Sciatic nerve (tissue), 2 donors: ENCODE measurements at places on chromosomes 3 and 15. TPM values are rescaled to one million over a fixed set of nuclear protein-coding genes. Genes with fewer than 3 reads are reported as not detected.
A peak's percentile ranks its signal among the peaks of the same experiment; 100 is the strongest.

Gene MESP1
- 2.1 TPM for total RNA-seq

Gene OR5K2
- not detected for total RNA-seq

Gene CD86
- 15.4 TPM for total RNA-seq

Gene SLC2A2
- not detected for total RNA-seq

Gene HIGD2B
- total RNA-seq = not detected

Gene CLSTN2
- 5.1 TPM for total RNA-seq

Gene MKRN2OS
- not detected for total RNA-seq

Gene GOLGA8Q
- 5.6 TPM for total RNA-seq

Gene CPLX3
- not detected for total RNA-seq

Gene HTR3C
- total RNA-seq = not detected

DNA sequence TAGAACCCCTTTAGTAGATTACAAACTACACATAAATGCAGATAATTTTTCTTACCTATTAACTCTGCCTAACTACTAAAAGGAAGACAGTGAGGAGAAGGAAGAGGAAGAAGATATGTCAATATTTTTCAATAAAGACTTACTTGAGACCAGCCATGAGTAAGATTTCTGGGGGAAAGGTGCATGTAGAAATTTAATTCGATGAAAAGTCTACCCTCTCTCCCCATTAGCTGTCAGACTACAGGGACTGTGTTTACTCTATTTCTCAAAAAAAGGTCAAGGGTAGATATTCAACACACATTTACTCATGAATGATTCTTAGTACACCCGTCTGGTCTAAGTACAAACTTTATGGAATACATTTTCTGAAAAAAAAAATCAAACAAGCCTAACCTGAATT is 6.8 kb downstream of the TSPAN3 start:
- no peak for DNase-seq

DNA sequence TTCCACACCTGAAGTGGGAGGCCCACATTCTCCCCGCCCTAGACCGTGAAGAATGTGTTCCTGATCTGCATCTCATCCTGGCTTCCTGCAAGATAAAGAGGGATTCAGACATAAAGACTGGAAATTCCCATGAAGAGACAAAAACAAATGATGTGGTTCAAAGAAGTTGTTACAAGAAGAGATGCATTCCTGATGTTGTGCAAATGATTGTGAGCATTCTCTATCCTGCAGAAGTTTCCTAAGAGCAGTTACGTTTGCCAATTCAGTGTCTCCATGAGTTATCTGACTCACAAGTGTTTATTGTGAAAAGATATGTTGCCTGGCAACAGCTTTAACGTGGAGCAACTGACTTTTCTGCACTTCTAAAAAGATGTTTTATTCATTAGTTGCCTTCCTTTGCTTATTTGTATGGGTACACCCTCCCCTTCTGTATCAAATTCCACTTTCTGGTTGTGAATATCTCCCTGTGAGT is 107.8 kb downstream of the ZIC4 start:
- no peak for DNase-seq

GRCh38 chr15:46879032-46879770 is 838.1 kb upstream of the SEMA6D start:
- no peak for DNase-seq

- DNase-seq = no peak
These were observed 95.4 kb downstream of the PCSK6 start for GRCh38 chr15:101394056-101394630.

DNA sequence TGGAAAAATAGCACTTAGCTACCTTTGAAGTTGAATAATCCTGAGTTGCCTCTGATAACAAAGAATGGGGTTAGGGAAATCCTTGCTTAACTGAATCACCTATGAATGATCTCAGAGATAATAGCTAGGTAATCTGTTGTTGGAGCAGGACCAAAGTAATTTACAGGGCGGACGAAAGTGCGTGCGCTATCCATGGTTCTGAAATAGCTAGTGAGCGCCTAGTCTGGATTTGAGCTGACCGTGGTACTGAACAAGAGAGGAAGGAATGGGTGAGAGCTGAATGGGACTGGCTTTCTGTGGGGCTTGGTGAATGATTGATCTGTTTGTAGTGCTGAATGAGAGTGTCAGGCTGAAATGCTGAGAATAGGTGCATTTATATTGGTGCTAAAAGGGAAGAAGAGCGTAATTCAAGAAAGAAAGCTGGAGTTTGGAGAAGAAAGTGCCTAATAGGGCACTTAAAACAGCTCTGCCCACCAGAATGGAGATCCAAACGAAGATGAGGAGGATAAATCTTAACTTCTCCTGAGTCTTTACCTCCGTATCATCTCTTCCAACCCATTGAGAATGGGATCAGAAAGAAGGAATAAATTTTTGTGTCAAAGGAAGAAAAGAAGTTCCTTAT is 10.1 kb downstream of the SCN10A start:
- no peak for DNase-seq

- no peak for DNase-seq
These were observed 345.3 kb downstream of the TIGIT start for GRCh38 chr3:114639171-114639570.

GRCh38 chr3:138043266-138044029 is 33.5 kb downstream of the CLDN18 start:
- no peak for DNase-seq

GRCh38 chr3:166263460-166263859 is 426.2 kb upstream of the BCHE start:
- DNase-seq = no peak

GRCh38 chr3:161413855-161414210 is 42.5 kb upstream of the SPTSSB start:
- DNase-seq = no peak

DNA sequence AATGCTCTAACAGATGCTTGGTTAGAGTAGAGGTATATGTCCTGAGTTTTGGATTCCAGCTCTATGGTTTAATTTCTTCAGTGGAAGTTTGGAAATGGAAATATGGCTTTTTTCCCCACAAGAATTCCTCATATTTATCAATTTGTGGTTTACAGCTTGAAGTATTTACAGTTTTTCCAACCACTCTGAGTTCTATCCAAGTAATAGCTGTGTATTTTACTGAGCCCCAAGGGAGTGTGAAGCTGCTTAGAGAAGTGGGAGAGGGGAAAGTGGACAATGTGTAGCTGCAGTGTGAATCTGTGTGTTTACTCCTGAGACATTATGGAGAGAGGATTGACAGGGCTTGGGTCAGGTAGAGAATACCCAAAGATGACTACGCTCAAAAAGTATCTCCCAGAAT is 54.5 kb downstream of the NEK11 start:
- no peak for DNase-seq

DNA sequence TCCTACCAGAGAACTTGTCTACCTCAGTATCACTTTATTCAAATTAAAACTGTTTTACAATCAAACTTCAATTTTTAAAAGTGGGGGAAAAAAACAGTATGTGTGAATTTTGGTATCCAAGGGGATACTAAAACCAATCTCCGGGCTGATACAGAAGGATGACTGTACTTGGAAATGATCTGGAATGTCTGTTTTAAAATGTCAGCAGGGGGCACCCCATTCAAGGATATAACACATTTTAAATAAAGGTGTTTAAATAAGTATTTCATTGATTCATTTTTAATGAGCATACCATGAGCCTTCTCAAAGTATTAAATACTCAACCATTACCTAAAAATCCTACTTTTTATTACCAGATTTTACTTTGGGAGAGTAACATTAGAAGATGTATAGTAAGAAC is 67.9 kb downstream of the ULK4 start:
- no peak for DNase-seq

- peak; percentile 60 for DNase-seq
These were observed 8.0 kb upstream of the PLXND1 start for GRCh38 chr3:129614435-129614834.

DNA sequence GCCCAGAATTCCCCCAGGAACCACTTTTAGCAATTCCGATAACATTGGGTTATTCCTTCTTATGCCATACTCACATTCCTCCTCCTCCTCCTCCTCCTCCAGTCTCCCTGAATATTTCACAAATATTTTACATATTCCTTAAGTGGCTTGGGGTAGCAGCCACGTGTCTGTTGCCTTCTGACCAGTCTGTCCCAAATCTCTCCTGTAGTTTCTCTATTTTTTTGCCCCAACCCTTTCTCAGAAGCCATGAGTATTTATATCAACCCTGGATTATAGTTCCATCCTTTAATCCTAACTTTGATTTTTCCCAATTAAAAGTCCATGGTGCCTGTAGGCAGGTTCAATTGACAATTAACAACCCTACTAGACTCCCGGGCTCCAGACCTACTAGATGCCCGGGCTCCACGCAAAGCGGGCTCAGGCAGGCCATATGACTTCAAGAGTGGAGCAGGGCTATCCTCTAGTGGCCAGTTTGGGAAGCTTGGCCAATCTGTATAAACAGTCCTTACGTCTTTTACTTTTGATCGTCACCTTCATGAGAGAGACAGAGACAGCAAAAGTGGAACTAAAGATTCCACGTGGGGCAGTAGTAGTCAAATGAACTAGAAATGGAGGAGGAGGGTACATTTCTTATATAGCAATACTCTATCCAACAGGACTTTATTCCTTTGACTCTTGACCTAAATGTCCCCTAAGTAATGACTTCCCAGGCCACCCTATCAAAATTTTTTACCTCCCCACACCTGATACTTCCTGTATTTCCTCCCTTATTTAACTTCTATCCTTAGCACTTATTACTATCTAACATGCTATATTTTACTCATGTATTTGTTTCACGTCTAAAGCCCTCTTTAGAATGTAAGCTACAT is 69.7 kb downstream of the USF3 start:
- DNase-seq = peak; percentile 62

DNA sequence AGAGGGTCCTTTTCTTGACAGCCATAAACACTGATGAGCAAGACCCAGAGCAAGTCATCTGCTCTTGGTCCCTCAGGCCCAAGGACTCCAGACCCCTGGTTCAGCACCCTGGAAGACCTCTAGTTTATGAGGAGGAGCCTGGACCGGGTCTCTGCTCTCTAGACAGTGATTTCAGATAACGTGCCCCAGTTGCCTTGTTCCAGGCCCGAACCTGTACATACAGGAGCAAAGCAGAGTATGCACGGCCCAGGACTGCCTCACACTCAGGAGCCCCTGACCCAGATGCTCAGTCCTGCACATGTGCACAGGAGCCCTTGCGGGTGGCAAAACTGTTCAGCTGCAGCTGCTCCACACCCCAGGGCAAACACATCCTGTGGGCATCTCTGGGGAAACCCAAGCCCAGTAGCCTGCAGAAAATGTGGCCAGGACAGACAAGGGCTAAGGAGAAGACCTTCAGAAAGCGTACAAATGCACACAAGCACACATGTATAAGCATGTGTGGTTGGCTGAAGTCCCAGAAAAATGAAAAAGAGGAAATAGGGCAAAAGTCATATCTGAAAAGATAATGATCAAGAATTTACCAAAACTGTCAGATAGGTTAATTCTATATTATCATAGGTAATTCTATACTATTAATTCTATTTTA is 59.9 kb upstream of the CORO2B start:
- no peak for DNase-seq

GRCh38 chr3:52431459-52432223 is 13.3 kb downstream of the SEMA3G start:
- DNase-seq = peak; percentile 33

DNA sequence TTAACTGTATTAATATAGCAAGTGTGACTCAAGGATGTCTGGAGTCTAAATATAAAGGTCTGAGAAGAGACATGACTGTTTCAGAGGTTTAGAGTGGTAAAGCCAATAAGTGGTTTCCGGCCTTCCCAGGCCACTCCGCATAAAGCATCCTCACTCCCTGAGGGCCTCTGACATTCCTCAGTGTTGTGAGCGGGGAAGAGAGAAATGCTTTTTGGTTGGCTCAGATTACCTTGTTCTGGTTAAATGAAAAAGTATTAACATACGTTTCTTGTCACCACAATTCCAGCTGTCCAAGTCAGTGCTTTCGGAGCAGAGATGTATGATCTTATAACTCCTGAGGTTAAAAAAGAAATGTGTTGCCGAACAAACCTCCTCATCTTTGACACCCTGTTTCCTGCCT is 103.8 kb downstream of the RBMS3 start:
- no peak for DNase-seq

- DNase-seq = no peak
These were observed 63.5 kb downstream of the FEM1B start for GRCh38 chr15:68340726-68341671.

DNA sequence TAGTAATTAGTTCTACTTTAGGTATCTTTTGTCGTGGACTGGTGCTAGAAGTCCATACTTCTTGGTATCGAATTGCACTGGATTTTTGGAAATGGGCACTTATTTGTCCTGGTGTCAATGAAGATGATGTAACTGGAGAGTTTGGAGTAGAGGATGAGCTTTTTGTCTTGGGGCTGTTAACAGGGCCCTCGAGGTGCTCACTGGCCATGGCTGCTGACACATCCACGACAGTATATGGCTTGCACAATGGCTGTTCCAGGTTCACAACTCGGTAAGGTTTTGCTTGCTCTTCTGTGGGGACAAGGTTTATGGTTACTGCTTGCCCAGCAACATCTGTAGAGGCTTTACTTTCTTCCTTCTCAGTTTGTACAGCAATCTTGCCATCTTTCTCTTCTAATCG is 109.4 kb upstream of the TSPAN3 start:
- no peak for DNase-seq

- no peak for DNase-seq
These were observed 195.6 kb upstream of the NSMCE3 start for GRCh38 chr15:29465196-29465595.

DNA sequence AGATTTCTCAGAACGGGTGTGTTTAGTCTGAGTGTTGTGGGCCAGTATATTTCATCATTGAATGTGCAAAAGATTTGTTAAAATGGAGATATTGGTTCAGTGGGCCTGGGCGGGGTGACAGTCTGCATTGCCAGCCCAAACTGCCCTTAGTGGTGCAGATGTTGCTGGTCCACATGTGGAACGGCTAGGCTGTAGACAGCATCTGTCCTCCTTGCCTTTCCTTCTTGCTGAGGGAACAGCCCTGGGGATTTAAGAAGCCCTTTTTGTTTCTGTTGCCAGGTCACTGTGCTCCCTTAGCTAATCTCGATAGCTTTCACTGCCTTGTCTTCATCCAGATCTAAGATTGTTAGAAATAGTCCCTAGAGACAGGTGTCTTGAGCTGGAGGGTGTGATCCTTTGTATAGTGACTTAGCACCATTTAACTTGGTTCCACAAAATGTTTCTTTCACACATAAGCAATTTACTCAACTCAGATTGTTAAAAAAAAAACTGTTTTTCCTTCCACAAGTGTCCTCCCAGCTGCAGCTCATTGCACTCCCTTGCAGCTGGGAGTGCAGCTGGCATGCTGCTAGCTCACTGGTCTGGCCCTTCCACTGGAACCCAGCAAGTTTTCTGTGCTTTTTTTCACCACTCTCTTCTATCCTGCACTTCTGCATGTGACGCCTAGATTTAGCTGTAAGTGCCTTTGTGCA is 37.5 kb downstream of the GAP43 start:
- DNase-seq = no peak

- DNase-seq = no peak
These were observed 146.1 kb upstream of the LPP start for GRCh38 chr3:188007897-188008296.

- no peak for DNase-seq
These were observed 47.5 kb downstream of the LRRFIP2 start for GRCh38 chr3:37126856-37127255.

GRCh38 chr3:111338059-111338698 is 203.8 kb upstream of the CD96 start:
- peak; percentile 64 for DNase-seq
